ENCODE measurements at places on chromosomes 12 and 14.

DNA sequence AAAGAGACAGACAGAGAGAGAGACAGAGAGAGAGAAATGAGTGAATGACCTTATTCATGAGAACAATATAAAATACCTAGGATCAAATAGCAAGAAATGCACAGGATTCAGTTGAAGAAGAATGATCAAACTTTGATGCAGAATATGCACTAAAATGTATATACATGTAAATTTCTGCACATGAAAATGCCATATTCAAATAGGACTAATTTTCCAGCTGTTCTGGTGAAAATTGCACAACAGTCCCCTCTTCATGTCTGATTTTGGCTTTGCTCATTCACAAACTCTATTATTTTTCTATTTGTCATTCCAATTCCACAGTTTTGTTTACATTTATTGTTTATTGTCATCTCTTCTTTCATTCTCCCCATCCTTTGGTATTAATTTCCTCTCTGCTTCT, 34.2 kb downstream of the PRB2 start:
- no peak for DNase-seq

DNA sequence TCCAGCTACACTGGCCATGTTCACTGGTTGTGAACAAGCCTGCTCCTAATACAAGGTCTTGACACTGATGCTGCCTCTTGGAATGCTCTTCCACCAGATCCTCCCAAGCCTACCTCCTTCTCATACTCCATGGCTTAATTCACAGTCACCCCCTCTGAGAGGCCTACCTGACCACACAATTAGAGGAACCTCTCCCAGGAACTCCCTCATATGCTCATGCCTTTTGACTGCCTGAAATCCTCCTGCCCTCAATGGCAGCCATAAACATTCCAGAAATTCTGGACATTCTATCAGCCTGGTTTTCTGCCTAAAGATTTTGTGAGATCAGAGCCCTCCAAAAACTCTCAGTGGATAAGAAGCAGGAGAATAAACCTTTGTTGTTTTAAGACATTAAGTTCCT, 340.2 kb downstream of the C12orf75 start:
- DNase-seq = no peak

DNA sequence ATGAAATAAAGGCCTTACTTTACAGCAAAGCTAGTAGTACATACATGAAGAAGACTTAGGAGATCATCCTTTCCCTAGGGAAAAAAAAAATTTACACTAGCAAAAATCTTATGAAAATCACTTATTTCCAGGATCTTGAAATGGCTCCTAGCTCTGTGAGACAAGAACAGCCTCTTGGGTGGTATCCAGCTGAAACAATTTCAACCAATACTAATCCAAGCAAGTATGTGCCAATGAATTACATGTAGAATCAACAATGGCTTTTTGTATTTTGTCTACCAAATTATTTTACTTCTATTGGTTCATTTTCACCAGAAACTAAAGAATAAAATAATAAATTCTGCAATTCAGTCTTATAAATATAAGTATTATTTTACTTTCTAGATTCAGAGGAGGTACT, 2.7 kb upstream of the SLCO1A2 start:
- no peak for DNase-seq

DNA sequence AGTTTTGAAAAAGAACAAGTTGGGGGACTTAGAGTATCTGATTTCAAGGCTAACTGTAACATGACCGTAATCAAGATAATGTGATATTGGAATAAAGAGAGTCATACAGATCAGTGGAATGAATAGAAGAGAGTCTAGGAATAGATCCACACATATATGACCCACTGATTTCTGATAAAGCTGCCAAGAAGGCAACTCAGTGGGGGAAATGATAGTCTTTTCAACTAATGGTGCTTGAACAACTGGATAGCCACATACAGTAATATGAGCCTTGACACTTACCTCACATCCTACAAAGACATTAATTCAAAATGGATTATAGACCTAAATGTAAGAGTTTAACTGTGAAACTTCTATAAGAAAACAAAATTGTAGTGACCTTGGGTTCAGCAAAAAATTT, 3.8 kb downstream of the PRKCH start:
- DNase-seq = no peak

DNA sequence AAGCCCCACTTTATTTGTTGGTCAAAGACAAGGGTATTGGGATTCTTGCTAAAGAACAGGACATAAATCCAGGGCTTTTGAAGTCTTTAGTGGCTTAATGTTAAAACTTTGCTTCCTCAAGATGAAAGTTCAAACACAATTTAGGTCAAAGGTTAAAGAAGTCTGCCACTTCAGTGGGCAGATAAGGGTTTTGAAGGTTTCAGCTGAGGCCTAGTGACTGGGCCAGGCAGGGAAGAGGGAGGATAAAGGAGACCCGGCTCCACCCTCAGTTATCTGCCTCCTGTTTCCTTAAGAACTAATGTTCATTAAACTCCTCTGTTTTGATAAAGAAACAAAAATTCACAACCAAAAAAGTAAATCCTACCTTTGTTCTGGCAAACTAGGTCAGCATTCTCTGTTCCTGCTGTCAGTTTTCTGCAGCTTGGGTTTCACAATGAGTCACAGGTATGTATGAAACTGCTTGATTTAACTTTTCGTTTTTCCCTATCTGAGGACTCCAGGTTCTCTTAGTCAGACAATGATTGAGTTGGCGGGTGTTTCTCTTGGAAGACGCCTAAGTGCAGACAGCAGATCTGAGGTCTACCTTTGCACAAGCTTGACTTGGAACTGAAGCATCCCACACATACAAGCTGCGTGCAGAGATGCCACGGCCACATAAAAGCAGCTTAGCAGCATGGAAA, 208.3 kb downstream of the EXOC5 start:
- no peak for DNase-seq

- no peak for DNase-seq
Observed at GRCh38 chr12:12872934-12873275, 18.5 kb upstream of the GPRC5A start.

DNA sequence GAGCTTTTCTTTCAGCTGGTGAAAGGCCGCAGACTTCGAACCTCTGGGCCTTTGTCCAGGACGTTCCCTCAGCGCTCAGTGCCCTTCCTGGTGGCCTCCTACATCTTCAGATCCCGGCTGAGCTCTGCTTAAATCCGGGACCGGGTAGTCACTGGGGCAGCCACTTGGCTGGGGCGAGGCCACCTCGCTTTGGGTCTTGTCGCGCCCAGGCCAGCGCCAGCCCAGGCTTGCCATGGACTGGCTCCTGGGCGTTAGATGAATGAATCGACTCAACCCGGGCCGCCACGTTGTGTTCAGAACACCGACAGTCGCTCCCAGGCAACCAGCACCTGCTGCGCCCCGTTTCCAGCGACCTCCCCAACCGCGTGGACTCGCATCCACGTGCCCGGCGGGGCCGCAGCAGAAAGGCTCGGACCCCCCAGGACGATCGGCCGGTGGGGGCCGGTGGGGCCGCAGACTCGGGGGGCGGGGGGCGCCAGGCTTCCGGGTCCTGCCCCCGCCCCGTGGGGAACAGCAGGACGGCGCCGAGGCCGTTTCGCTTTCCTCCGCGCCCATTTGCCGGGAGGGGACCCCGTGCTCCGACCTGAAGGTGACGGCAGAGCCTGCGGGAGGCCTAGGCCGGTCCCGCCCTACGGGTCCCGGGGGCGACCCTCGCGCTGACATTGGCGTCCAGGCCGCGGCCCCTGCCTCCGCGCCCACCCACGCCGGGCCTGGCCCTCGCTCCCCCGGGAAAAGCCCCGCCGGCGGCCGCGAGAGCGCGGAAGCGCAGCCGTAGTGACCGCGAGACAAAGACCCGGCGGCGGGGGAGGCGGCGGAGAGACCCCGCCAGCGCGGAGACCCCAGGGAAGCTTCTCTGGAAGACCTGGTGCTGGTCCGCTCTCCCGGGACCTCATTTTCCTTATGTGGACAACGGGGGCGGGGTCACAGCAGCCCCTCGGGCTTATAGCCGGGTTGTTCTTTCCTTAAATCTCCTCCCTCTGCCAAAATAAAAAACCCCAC, 37.3 kb upstream of the RCOR1 start:
- peak; percentile 43 for DNase-seq

- peak; percentile 19 for DNase-seq
Observed at GRCh38 chr12:105084251-105085250, at the start of gene ALDH1L2. TSS of gene ALDH1L2 (minus strand) at chr12:105084458. CDS start at chr12:105084436, 22 bp downstream.

DNA sequence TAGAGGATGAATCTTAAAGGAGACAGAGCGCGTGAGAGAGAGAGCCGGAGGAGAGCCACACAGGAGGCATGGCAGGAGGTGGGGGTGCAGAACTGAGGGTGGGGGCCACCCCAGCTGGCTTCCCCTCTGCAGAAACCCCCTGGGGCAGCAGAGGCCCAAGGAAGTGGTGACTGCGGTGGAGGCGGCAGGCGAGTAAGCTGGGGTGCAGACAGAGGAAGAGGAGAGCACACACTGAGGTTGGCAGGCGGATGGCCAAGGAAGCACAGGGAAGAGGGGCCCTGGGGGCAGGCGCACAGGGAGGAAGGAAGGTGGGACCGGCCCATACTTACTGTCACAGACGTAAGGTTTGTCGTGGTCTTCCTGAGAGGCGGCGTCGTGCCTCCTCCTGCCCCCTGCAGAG, 179.8 kb downstream of the DPF3 start:
- DNase-seq = no peak

DNA sequence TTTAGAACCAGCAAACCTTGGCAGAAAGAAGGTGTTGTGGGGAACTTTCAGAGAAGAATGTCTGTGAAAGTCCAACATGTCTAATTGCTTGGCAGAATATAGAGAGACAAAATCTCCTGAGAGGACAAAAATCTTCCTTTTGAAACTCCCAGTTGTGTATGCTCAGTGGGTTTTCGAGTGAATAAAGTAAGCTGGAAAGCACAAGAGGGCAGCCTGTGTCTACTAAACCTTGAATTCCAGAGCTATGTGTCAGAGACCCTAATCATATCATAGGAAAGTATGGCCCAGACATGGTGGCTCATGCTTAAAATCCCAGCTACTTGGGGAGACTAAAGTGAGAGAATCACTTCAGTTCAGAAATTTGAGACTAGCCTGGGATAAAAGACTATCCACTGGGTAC, 661.2 kb downstream of the SLC16A7 start:
- DNase-seq = no peak

DNA sequence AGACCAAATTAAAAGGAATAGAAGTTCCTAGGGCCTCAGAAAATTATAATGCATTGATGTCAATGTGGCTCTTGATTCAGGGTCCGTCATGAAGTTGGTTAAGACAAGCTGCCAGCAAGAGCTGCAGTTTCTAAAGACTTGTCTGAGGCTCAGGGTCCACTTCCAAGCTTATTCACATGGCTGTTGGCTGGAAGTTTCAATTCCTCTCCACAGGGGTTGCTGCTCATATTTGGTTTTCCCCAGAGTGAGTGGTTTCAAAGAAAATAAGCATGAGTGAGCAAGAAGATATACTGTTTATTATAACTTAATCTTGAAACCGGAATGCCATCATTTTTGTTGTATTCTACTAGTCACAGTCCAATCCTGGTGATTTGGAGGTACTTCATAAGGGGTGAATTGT, 1247.4 kb downstream of the LRFN5 start:
- DNase-seq = no peak

DNA sequence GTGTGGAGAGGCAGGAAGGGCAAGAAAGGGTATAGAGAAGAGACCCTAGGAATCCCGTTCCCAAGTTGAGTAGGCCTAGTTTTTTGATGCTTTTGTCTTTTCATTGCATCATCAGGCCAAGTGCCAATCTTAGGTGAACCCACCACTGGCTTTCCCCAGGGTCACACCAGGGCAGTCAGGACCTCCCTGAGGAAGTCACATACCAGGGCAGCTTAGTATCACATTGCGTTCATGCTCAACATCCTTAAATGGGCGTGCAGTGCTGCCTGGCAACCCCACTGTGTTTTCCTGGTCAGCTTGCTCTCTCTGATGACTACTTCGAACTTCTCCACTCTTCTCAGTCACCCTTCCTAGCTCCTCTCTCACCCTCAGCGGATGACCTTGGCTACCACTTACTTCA, 9.0 kb downstream of the ASIC1 start:
- DNase-seq = no peak

DNA sequence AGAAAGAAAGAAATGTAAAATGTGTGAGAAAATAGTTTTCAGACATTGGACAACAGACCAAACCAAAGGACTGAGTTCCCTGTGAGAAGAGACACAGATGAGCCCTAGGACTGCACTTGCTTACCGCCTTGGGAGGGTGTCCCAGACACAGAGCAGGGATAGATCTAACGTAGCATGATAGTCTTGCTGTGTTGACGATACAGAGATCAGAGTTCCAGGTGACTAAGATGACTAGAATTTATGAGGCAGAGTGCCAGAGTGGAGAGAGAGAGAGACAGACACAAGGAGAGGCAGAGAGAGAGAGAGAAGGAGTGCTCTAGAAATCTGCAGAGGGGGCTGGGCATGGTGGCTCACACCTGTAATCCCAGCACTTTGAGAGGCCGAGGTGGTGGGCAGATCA, 148.2 kb upstream of the LMNTD1 start:
- no peak for DNase-seq

- DNase-seq = no peak
Observed at GRCh38 chr14:100141098-100141497, 18.3 kb downstream of the DEGS2 start.

DNA sequence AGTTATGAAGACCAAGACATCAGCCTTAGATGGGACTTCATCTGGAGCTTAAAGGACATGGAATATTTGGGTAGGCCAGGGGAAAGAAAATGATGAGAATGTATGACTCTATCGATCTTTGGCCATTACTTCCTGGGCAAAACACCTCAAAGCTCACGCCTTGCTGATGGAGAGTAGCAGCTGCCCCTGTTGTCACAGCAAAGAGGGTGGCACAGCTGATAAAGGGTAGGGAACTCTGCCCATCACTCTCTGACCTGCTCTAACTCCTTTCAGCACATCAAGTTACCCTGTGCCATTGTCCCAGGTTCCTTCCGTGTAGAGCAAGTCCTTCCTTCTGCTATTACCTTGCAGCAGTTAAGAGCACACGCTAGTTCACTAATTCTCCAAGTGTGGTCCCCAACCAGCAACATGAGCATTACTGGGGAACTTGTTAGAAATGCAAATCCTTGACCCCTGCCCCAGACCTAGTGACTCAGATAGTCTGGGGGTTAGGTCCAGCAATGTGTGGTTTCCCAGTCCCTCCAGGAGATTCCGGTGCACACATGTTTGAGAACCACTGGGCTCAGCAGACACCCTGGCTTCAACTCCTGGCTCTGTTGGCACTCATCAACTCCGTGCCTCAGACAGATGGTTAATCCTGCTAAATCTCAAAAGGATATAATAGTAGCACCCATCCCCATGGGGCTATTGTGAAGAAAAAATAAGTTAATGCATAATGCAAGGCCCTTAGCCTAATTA, 93.7 kb upstream of the EEA1 start:
- DNase-seq = no peak

GRCh38 chr12:106315523-106315922, 13.0 kb downstream of the TCP11L2 start:
- no peak for DNase-seq

DNA sequence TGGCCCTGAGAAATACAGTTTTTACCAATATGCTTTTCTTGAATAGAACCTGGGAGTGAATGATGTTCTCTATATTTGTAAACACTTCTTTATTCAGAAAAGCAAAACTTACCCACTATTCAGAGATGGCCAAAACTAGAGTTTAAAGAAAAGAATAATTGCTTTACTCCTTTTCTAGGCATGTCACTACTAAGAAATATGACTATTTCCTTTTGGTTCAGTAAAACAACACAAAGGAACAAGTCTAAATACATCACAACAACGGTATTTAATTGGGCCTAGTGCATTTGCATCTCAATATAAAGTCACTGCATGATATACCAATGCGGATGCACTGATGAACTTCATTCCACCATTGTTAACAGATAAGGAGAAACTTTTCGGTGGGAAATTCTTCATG, 207.5 kb downstream of the FOXN3 start:
- no peak for DNase-seq

GRCh38 chr12:50828886-50829285, 13.8 kb upstream of the TMPRSS12 start:
- no peak for DNase-seq
